ENCODE measurements at places on chromosomes 5 and 9.
A peak's percentile ranks its signal among the peaks of the same experiment; 100 is the strongest.

GRCh38 chr5:179185256-179185940 lies 125.2 kb downstream of the ZNF354C start:
- DNase-seq, result no peak

DNA sequence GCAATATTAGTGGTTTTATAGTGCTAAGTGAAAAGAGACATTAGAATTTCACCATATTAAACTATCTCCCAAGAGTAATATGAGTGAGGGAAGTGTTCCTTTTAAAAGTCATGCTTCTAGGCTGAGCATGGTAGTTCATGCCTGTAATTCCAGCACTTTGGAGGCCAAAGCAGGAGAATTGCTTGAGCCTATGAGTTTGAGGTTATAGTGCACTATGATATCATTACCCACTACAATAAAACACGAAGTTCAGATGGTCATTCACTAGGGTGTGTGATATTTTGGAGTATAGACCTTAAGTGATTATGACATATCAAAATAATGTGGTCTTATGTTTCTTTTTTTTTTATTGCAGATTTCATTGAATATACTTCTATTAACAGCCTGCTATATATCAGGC lies 6.7 kb downstream of the KIF2A start:
- no peak for DNase-seq

DNA sequence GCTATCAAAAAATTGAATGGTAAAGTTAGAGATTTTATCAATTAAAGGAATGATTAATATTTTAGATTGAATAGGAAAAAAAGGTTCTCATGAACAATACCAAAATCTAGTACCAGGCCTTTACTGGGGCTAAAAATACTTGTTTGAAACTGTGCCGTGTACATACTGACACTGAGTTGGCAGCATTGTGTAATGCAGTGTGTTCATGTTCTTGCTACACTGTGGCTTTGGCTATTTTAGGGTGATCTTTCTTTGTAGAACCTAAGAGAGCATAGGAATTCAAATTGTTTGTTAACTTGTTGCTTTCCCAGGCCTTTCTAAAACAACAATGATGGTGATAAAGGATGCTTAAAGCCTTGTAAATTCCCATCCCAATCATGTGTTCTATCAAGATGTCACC lies 80.9 kb downstream of the KIF4B start:
- DNase-seq, result no peak

GRCh38 chr5:136446565-136446964 lies 81.2 kb upstream of the TRPC7 start:
- no peak for DNase-seq

DNA sequence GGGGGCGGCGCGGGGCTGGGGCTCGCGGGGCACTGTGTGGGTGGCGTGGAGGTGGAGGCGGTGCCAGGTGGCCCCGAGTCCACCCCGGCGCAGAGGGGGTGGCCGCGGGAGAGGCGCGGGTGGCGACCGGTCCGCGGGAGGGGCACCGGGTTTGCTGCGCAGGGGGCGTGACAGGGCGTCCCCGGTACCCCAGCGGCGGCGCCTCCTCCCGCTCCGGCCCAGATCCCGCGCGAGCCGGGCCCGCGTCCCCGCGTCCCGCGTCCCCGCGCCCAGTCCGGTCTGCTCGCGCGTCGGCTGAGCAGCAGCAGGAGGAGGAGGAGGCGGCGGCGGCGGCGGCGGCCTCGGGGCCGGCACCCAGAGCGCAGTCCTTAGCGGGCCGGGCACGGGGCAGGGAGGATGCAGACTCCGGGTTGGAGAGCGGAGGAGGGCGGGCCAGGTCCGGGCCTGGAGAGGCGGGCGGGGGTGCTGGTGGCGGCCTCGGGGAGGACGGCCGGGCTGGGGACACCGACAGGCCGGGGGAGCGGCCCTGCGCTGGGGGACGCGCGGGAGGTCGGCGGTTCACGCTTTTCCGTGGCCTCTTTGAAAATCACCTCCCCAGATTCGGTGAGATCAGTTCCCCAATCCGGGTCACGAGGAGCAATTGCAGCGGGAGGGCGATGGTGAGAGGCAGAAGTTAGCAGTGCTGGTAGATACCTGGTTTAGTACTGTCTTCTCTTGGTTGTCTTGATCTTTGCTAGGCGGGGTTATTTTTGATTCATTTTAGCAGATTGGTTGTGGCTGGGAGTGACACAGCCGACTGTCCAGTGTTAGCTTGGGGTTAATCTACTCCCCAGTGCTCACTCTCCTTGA lies 1.7 kb downstream of the TRIO start:
- peak; percentile 83 for DNase-seq

DNA sequence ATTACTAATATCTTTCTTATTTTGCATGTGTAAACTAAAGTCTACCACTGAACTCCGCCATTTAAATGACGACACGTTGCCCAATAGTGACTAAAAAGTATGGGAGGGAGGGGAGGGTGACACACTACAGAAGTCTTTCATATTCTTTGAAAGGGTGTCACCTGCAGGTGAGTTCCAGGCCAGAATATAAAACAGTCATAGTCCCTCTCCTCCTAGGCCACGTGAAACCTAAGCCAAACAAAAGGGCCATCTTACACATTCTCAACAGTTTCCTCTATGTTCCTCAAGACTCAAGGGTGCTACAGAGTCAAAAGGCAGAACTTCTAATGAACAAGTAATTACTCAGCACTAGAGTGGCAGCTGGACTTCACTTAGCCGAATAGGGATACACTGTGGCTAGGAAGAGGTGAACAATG lies 6.4 kb downstream of the CEMIP2 start:
- DNase-seq, result no peak

- DNase-seq, result no peak
Observed at GRCh38 chr5:179794575-179794974, 789 bp downstream of the LTC4S start.

- no peak for DNase-seq
Observed at GRCh38 chr5:56253126-56253525, 20.0 kb upstream of the ANKRD55 start.

GRCh38 chr5:147780924-147781573 lies 1.5 kb downstream of the JAKMIP2 start:
- no peak for DNase-seq

GRCh38 chr5:74432216-74432615 lies 208.3 kb downstream of the ENC1 start:
- peak; percentile 15 for DNase-seq

GRCh38 chr5:72767289-72768010 lies 49.0 kb upstream of the TNPO1 start:
- peak; percentile 75 for DNase-seq
